Stimulated activated CD8-positive, alpha-beta memory T cell treated with anti-CD3 and anti-CD28 coated beads, Interleukin-15, amount 100 ng/mL, for 4 hours (primary cell): ENCODE measurements at places on chromosomes 7 and 10.

DNA sequence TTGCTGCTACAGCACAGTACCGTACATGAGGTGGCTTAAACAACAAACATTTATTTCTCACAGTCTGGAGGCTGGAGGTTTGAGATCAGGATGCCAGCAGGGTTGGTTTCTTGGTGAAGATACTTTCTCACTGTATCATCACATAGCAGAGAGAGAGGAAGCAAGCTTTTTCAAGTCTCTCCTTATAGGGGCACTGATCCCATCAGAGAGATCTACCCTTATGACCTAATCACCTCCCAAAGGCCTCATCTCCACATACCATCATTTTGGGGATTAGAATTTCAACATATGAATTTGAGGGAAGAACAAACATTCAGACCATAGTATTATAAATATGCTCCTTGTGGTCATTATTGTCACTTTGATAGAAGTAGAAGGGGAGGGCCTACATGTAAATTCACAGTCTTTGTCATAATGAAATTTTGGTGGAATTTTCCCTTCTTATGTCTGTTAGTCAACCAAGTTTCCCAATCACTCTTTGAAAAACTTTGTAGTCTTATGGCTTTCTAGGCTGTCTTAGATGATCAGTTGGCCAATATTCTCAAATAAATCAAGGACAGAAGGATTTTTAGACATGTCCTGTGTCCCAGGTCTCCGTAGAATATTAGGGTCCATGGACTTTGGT, 606.2 kb downstream of the LRMDA start:
- no peak for DNase-seq

GRCh38 chr10:89887406-89887805, 186.0 kb downstream of the KIF20B start:
- no peak for DNase-seq

- DNase-seq = no peak
Observed at GRCh38 chr10:76285012-76285411, 853.6 kb downstream of the LRMDA start.

DNA sequence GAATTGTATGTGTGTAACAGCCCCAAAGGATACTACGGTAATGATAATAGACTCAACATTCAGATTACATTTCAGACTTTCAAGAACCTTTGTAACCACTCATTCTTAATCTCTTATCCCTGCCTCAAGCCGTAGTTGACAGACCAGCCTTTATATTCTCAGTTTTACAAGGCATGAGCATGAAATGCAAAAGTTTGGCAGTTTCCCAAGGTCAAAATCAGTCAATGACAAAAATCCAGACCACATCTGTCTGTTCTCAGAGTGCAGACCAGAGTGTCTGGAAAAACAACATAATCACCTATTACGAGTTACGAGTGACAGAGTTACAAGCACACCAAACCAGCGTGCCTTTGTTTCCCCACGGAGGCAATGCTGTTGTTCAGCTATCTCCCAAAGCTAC, 178.6 kb upstream of the LRGUK start:
- no peak for DNase-seq

DNA sequence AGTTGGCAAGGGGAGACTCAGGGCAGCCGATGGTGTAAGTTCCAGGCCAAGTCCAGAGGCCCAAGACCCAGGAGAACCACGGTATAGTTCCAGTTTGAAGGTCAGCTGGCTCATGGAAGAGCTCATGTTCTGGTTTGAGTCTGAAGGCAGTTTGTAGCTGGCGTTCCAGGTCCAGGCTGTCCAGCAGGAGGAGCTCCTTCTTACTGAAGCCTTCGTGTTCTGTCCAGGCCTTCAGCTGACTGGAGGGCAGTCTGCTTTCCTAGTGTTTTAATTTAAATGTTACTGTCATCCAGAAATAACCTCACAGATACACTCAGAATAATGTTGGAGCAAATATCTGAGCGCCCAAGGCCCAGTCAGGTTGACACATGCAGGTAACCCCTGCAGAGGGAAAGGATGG, 4.2 kb downstream of the SUN1 start:
- DNase-seq = no peak
